ENCODE measurements at places on chromosomes 6 and 20.

DNA sequence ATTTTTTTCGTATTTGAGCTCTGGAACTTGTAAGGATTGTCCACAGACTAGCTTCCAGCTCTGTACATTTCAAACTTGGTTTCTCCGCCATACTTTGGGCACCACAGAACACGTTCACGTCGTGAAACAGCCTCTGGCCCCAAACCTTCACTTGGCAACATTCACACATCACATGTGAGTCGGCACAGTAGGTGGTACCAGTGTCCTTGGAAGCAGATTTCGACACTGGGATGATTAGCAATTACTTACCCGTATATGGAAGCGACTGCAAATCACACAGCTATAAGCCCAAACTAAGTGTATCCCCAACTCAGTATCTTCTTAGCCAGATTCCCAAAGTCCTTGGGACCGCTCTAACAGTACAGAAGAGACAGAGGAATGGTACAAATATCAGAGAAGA, 60.2 kb downstream of the MAFB start:
- DNase-seq, result no peak

- DNase-seq, result no peak
Observed at GRCh38 chr6:169862043-169862891, 110.8 kb downstream of the ERMARD start.

- no peak for DNase-seq
Observed at GRCh38 chr6:87846434-87846833, 144.4 kb upstream of the AKIRIN2 start.

GRCh38 chr6:90241229-90241880, 55.3 kb downstream of the BACH2 start:
- DNase-seq, result no peak
